ENCODE measurements at places on chromosomes 5 and 9.

- no peak for DNase-seq
These were observed 186.3 kb downstream of the NR3C1 start for GRCh38 chr5:143217065-143217803.

DNA sequence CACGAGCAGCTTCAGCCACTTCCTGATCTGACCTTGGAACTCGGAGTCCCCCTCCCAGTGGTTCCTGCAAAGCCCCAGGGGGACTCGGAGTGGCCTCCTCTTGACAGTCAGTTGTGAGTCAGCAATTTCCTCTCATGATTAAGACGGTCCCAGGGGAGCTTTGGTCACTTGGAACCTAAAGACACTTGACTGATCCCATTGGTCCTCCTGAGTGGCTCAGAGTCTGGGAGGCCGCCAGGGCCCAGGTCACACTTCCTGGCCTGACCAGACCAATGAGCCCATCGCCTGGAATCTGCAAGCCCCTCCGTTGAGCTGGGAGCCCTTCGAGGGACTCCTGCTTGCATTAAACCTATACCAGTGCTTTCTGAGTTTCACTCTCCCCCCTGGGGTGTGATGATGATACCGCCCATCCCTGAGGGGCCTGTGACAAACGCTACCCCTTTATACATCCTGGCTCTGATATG, 29.1 kb downstream of the TSPAN17 start:
- DNase-seq = no peak

- DNase-seq = no peak
These were observed 118.7 kb upstream of the TAF11L2 start for GRCh38 chr5:17379100-17379951.

GRCh38 chr9:107942291-107942690, 452.7 kb upstream of the KLF4 start:
- DNase-seq = no peak

GRCh38 chr5:96761618-96762017, 46.1 kb downstream of the ERAP1 start:
- DNase-seq = no peak

DNA sequence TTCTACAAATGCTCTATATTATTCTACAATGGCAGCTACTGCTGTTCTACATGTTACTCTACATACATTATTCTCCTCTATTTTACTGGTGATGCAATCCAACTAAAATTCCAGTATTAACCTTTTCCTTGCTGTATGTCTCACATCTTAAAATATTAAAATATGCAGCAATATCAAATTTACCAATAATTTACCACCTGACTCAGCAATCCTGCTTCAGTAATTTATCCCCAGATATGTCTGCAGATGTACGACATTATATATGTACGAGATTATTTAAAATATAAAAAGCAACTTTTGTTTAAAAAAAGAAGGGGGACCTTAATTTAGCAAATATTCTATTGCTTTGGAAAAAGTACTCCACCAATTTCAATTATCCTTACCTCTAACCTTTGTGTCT, 11.6 kb downstream of the KIF3A start:
- DNase-seq = no peak

DNA sequence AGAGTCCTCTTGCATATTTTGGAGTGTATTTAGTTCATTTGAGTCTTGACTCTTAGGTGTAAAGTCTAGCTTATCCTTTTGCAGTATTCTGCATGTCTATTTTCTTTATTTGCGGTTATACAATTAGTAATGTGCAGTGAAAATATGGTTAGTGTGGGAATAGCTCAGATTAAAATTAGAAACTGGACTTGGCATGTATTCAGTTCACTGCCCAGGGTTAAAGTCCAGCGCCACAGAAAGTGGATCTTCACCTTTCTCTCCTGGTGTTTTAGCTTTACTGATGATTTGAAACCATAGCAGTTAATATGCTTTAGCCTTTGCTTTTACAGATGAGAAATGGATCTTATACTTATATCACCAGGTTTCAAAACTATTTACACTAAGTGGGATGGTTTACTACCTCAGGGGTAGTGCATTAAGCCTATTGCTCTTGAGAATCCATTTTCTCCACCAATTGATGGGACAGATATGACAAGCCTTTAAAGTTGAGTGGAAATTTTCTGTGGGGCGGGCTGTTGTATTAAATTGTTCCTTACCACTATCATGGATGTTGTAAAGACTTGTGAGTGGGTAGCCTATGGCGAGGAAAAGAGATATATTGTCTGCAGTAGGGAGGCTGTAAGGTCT, 48.9 kb downstream of the PBX3 start:
- no peak for DNase-seq
